DMS79 treated with DMSO at 0.1 percent for 48 hours (cell line): ENCODE measurements at places on chromosomes 5 and 9.

DNA sequence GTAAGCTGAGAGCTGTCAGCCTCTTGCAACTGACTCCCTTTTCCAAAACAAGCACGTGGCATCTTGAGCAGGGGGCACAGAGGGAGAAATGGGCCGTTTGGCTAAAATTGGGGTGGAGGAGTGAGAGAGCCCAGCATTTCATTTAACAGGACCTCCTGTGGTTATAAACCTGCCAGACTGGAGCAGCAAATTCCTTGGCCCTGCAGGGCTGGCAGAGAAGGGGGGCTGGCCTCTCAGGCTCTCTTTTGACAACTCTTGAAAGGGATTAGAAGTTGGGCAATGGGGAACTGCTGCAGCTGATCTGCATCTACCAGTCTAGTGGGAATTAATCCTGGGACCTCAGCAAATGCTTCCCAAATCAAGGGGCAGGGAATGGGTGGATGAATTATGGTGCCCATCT lies 7.2 kb upstream of the POU4F3 start:
- no peak for DNase-seq

GRCh38 chr9:77022783-77023440 lies 3.5 kb downstream of the FOXB2 start:
- DNase-seq, result no peak

DNA sequence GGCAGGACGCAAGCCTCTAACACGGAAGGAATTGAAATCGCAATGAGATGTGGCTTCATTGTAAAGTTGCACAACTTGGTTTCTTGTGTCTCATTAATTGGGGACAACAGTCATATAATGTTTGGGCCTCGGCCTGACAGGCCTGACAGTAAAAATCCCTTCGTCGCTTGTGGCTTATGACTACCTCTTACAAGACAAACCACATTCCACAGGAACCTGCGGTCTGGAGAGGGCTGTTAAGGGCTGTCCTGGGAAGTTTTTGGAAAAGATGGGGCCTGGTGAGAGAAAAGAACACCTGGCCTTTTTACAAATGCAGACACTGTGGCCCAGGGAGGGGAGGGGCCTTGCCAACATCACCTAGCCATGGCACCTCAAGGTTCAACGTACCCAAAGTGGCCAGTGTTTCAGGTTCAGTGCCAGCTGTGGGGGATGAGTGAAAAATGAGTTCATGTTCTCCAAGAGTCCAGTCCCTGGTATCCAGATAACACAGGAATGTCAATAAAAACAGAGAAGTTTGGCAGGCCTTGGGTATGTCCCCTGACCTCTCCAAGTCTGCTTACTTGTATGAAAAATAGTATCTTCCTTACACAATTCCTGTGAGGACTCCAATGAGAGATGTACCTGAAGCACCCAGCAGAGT lies 22.2 kb downstream of the SHB start:
- peak; percentile 53 for DNase-seq

GRCh38 chr9:122382901-122383850 lies 12.4 kb downstream of the PTGS1 start:
- peak; percentile 14 for DNase-seq

DNA sequence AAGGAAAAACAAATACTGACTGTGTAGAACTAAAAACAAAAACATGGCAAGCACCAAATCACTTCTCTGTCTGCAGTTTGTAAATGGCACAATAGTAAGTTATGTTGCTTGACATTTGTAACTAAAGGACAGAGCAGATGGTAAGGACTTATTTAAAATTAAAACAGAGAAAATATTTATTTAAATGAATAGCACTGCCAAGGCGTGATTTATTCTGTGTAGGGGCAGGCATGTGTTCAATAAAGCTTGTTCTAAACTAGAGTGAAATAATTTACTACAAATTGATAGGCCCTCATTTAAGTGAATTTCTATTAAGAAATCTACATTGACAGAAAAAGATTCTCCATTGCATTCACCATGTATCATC lies 231.5 kb downstream of the CYLC2 start:
- DNase-seq, result no peak

- DNase-seq, result no peak
Observed at GRCh38 chr9:75504721-75505120, 385.8 kb upstream of the PCSK5 start.

DNA sequence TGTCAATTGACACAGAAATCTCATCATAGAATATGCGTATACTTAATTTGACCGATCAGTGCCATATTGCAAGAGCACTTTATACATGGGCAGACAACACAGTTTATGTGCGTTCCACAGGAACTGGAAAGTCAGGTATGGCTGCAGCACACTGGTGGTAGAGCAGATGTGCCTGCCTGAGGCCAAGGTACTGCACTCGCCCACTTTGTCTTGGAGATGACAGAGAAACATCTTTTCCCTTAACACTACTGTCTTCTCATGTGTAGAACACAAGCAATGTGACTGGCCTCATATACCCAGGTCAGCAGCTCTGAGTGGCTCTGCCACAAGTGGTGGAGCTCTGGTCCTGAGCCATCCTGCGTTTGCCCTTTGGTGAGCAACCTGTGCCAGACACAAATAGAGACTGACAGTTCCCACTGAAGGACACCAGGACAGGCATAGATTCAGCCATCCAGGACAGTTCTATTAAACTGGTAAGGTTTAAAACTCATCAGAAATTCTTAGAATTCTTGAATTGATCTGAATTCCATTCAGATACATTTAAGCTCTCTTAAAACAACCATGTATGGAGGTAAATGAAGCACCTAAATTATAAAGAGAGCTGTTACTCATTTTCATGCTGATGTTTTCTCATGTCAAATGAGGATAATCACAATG lies 21.0 kb upstream of the PPP2CA start:
- DNase-seq, result no peak

DNA sequence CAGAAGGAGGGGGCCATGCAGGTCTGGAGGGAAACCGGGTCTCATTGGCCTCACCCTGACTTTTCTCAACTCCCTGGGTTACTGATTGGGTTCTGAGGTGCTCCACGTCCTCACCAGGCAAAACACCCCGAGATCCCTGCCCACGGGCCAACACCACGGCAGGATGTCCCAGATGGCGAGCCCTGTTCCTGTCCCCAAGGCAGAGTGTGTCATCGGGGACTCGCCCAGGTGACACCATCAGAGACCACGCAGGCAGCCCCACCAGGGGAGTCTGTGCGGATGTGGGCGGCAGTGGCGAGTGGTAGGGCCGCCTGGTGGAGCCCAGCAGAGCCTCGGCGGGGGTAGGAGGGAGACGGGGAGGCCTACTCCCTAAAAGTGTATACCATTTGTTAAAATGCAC lies 59.0 kb upstream of the UBAC1 start:
- no peak for DNase-seq

- no peak for DNase-seq
Observed at GRCh38 chr5:160310552-160311295, 1.6 kb downstream of the CCNJL start.

DNA sequence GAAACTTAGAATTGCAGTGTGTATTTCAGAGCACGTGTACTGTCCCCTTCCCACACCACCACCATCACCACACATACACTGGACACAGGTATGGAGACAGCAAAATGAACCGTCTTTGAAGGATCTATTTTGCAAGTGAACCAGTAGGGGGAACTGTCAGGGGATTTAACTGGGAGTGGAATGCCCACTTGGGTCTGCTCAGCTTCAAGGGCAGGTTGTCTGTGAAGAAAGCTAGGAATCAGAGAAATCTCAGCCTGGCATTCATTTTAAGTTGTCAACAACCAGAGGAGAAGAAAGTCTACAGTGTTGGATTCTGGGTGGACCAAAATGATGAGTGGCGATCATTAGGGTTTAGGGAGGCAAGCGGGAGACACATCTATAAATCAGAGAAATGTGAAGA lies 147.0 kb downstream of the DCP2 start:
- no peak for DNase-seq

GRCh38 chr5:166582416-166582815 lies 1709.0 kb upstream of the WWC1 start:
- no peak for DNase-seq

- no peak for DNase-seq
Observed at GRCh38 chr5:142726188-142726731, 40.4 kb upstream of the FGF1 start.

- DNase-seq, result no peak
Observed at GRCh38 chr9:69762527-69762926, 2.7 kb upstream of the PTAR1 start.

- no peak for DNase-seq
Observed at GRCh38 chr5:79865579-79865978, 125.5 kb downstream of the MTX3 start.

GRCh38 chr9:35905912-35906679 lies at the start of gene HRCT1:
Gene HRCT1 (plus strand): TSS chr9:35906202. CDS start chr9:35906288, 86 bp downstream.
- DNase-seq, result peak; percentile 96

- DNase-seq, result no peak
Observed at GRCh38 chr5:150640311-150641005, at the start of gene SYNPO. Gene SYNPO (plus strand): TSS chr5:150640660. CDS start chr5:150648276, 7,616 bp downstream.

DNA sequence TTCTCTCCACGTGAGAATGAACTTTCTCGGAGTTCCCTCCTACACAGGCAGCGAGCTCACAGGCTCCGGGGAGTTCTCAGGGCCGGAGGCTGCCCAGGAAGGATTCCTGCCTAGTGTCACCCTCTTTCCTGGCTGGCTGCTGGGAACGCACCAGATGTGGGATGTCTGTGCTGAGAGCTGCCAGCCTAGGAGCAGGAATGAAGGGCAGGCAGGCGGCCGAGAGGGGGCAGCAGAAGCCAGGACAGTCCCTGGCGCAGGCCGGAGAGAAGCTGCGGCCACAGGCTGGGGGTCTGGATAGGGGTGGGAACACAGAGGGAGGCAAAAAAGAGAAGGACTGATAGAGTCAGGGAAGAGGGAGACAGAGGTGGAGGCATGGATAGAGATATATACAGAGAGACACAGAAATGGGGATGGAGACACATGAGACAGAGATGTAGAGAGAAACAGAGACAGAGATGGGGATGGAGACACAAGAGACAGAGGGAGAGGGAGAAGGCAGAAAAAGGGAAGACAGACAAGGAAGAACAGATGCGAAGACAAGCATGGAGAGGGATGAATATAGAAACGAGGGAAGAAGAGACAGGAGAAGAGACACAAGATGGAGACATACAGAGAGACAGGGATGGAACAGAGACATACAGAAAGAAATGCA lies 25.3 kb upstream of the ENHO start:
- DNase-seq, result no peak

- no peak for DNase-seq
Observed at GRCh38 chr5:160155017-160155750, 35.9 kb upstream of the PWWP2A start.
